ENCODE measurements at places on chromosomes 1 and 21.

- DNase-seq: no peak
Observed at GRCh38 chr1:218481116-218481775, 136.1 kb downstream of the TGFB2 start.

GRCh38 chr1:30750731-30751291 lies 6.8 kb downstream of the LAPTM5 start:
- no peak for DNase-seq

DNA sequence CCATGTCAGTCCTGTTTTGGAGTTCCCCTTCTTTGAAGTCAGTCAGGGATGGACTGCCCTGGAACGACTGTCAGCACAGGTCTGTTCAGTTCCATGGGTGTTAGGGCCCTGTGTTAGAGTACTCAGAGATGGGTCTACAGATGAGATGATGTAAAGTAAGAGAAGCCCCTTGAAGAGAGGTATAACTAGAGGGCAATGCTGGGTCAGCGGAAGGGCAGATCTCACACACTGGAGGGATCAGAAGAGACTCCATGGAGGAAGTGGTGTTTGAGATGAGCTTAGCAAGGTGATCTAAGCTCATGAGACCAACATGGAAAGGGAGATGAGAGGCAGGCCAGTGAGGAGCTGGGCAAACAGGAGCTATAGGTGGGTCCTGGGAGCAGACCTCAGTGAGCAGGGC lies 7.6 kb downstream of the PPFIA4 start:
- DNase-seq: no peak

DNA sequence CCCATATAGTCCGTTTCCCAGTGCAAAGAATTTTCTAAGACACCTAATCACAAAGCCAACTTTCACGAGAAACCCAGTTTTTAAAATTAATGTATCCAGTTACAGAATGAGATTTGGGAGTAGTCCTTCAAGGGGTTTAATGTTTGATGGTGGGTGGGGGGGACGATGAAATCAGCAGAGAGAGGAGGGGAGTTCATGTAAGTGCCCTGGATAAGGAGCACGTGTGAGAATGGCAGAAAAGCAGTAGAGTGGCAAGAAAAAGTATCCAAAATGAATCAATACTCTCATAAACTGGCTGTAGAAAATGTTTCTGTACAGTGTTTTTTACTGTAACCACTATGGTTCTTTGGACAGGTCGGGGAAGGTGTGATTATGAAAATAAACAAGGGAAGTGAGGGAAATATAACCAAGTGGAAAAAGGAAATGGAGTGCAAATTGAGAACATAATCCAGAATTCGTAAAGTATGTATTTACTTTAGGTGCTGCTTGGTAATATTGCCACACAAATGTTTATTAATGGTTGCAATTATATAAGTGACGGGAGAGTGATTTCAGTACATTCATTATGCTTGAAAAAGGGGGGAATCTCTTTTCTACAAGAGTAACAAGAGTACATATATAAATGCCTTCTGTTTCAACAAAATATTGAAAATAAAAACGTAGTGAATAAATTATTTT lies 118.7 kb upstream of the RRP15 start:
- no peak for DNase-seq

All from stimulated activated CD4-positive, alpha-beta T cell treated with anti-CD3 and anti-CD28 coated beads, Interleukin-4, amount 100 ng/mL, for 24 hours (primary cell).